ENCODE measurements at places on chromosomes 6 and 20.
A peak's percentile ranks its signal among the peaks of the same experiment; 100 is the strongest.

DNA sequence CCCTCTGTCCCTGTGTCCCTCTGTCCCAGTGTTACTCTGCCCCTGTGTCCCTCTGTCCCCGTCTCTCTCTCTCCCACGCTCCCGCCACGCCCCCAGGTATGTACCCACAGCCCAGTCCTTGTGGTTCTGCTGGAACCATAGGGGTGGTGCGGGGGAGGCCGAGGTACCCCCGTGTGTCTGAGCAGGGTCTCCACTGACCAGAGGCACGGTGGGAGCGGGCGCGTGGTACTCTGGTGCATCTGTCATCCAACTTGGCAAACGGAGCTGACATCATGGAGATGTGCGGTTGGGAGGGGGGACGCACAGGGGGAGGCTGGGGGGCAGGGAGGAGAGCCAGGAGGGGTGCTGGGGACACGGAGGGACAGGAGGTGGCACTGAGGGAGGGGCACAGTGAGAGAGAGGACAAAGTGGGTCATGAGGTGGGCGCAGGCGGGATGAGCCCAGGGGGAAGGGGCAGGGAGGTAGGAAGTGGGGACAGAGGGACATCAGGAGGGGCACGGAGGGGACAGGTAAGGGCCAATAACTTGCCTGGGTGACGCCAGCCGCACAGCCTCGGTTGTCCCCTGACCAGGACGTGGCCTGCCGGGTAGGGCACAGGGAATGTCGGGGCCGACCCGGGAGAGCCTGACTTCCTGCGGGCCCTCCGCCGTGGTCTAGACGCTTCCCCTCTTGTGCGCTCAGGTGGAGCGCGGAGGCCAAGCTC, 163.6 kb upstream of the PDE10A start:
- DNase-seq = no peak

- no peak for DNase-seq
Observed at GRCh38 chr6:138401960-138402837, 1.8 kb upstream of the HEBP2 start.

DNA sequence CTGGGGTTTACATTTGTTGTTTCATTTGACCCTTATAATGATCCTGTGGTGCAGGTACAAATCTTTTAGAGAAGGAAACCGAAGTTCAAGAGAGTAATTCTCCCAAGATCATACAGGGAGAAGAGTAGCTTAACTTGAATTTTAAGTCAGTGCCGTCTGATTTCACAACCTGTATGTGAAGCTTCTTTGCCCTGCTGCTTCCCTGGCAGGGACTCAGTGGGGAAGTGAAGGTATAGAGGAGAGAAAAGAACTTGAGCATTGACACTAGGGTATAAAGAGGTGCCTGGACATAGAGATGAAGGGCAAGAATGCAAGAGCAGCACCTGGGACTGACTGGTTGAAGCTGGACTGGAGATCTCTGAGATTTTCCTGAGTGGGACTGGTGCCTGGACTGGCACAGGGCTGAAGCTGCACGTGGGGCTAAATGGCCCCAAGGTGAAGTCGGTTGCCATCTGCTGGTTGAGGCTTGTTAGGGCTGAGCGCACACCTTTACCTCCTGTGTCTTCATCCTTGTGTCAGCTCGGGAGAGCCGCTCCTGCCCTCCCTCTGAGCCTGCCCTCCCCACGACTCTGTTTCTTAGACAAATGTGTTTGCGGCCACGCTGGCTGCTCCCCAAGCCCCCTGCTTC, 41.8 kb downstream of the FARS2 start:
- peak; percentile 38 for DNase-seq

DNA sequence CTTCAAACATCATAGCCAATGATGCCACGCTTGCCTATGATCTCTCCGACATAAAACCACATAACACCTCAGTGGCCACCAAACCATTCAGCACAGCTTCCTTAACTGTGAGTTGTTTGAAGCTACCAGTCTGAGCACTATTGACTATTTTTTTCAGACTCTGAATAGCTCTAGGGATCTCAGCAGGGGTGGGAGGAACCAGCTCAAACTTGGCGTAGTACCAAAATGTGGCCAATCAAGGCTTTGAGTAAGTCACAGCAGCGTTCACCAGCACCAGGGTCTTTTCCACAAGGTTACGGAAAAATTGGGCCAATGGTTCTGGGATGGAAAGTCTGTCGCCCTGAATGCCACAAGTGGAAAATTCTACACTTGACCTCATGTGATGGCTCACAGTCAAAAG, 70.6 kb downstream of the SMPDL3A start:
- no peak for DNase-seq

DNA sequence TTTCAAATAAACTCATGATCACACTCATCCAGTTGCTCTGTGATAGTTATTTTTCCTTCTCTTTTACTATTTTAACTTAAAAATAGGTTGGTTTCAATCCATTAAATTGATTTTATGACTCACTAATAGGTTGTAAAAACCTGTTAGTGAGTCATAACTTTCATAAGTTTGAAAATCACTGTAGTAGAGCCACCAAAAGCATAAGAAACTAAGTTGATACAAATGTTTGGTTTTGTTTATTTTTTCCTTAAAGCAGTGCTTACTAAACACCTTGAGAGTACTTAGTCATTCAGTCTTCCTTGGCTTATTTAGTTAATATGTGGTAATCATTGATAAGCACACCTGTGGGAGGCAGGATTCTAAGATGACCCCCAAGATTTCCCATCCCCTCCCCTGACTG, 312.1 kb upstream of the MAN1A1 start:
- no peak for DNase-seq

DNA sequence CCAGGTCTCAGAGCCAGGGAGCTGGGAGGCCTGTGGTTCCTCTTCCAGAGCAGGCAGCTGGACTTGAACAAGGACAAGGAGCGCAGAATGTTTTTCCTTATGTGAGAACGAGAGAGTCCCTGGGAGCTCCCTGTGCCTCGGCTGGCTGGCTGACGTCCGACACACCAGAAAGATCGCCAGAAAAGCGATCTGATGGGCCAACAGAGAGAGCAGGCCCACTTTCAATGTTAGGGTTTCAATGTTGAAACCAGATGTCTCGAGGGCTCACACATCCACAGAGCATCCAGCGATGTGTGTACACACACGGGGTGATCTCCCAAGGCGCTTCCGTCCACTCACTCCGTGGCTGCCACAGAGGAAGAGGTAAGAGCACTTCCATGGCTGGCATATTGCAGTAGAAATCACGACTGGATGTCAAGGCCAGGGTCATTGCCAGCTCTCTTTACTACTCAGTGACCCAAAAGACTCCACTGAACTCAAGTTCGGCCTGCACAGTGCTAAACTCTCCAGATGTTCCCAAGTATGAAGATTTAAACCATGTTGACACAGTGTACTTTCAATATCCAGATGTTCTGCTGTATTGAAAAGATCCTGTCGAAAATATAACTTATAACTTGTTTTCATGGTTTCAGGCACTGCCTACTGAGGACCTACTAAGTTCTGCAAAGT, 70.8 kb upstream of the FOXC1 start:
- DNase-seq = no peak

- no peak for DNase-seq
Observed at GRCh38 chr20:38021087-38021772, 12.0 kb downstream of the TTI1 start.

- DNase-seq = no peak
Observed at GRCh38 chr20:60950561-60950960, 301.5 kb upstream of the CDH4 start.

DNA sequence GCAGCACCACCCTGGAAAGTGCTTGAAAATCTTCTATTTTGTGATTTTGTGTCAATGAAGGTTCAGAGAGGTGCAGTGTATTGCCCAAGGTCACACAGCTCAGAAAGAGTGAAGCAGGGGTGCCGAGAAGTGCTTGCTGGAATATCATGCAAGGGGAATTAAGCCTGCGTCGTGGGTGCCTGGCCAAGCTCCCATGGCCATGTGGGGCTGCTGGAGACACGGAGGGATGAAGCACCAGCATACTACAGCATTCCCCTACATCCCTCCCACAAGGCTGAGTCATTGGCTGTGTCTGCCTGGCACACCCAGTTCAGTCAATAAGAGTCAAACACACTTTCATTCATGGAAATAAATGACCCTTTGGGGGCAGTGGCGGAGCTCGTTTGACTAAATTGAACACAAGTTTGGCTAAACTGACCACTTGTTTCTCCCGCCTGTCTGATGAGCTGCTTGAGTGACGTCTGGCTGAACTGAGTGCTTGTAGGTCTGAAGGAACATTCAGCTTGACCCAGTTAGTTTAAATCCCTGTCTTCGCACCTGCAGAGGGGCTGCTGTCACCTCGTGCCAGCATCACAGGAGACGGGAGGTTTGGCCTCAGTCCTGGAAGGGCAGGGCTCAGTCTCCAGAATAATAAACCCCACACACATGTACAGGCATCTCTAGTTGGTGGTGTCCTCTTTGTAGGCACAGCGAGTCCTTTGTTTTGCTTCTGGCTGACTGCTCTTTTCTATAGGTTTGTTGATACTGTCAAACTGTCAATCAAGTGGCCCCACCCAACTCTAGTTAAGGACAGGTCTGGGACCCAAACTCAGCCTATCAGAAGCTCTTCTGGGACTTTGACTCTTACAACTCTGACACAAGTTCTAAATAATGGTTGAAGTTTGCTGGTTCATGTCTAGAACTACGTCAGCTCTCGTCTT, 8.4 kb upstream of the TGM2 start:
- no peak for DNase-seq

- peak; percentile 20 for DNase-seq
Observed at GRCh38 chr6:31010393-31011060, at the start of gene MUC22. TSS of gene MUC22 (plus strand) at chr6:31010474. CDS start at chr6:31010707, 233 bp downstream.

GRCh38 chr20:4469910-4470309, 251.8 kb upstream of the PRND start:
- no peak for DNase-seq

- DNase-seq = no peak
Observed at GRCh38 chr6:119511024-119511423, 161.5 kb upstream of the MAN1A1 start.

- DNase-seq = no peak
Observed at GRCh38 chr6:72931325-72931887, 293.9 kb downstream of the KHDC1L start.

- DNase-seq = no peak
Observed at GRCh38 chr6:169766232-169766631, 14.8 kb downstream of the ERMARD start.

DNA sequence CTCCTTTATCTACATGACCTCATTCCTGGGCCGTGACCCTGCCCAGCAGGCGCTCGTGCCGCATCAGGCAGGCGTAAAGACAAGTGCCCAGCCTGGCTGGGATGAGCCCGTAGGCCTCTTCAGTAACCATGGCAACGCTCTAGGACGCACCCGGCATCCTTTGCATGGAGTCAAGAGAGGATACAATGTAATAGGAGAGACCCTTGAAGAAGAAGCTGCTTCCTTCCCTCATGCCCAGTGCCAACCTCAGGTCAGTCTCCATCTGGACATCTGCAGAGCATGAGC, 5.0 kb upstream of the LSM14B start:
- DNase-seq = no peak

- DNase-seq = no peak
Observed at GRCh38 chr6:152401978-152402377, 235.2 kb downstream of the SYNE1 start.

- no peak for DNase-seq
Observed at GRCh38 chr20:64185276-64185900, 21.1 kb downstream of the MYT1 start.

DNA sequence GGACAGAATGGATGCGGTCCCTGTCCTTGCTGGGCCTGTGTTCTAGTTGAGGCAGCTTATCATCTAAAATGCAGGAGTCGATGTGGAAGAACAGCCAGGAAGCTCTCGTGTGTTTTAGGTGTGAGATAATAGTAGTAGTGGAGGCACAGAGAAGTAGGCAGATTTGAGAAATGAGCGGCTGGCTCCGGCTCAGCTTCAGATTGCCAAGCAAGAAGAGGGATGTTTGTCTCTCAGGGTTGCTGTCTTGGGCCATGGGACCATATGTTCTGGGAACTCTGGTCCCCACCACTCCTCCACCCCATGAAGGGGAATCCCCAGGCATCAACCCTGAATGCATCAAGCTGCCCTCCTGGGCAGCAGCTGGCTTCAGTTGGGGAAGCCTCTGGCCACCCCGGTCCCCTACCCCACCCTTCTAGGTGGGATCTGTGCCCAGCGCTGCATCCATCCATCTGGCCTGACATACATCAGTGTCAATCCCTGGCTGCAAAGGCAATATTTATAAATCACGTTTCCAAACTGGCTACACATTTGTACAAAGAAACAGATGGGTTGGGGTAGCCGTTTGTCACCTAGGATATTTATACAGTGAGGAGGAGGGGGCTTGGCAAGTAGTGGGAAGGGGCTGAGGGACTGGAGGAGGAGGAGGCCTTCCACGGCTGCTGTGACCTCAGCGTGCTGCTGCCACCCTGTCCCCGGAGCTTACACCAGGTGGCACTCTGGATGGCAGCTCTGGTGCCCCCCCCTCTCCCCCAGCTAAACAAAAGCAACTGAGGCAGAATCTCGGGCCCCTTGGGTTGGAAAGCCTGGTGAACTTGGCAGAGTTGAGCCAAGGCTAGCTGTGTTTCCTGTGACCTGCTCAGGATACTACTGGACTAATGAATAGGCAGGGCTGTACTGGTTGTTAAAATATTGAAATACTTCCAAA, 64.4 kb downstream of the CD40 start:
- no peak for DNase-seq

- no peak for DNase-seq
Observed at GRCh38 chr20:36116807-36117441, 37.6 kb upstream of the EPB41L1 start.

GRCh38 chr20:19115581-19115980, 96.9 kb upstream of the SLC24A3 start:
- DNase-seq = no peak

GRCh38 chr6:122778302-122778701, 1.2 kb upstream of the FABP7 start:
- no peak for DNase-seq

GRCh38 chr6:38483526-38483925, 156.2 kb downstream of the BTBD9 start:
- no peak for DNase-seq

DNA sequence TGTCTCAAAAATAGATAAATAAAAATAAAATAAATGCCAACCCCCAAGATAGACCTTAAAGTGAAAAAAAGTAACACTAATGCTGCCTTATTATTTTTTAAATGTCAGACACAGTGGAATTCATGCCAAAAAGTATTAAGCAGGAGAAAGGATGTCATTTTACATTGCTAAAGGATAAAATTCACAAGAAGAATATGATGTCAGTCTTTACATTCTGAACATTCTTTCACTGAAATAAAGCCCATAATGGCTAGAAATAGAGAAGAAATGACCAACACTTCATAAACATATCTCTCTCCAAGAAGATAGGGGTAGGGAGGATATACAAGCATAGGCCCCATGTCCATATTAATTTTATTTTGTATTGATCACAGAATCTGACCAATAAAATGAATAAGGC, 47.4 kb downstream of the SLC23A2 start:
- DNase-seq = no peak

DNA sequence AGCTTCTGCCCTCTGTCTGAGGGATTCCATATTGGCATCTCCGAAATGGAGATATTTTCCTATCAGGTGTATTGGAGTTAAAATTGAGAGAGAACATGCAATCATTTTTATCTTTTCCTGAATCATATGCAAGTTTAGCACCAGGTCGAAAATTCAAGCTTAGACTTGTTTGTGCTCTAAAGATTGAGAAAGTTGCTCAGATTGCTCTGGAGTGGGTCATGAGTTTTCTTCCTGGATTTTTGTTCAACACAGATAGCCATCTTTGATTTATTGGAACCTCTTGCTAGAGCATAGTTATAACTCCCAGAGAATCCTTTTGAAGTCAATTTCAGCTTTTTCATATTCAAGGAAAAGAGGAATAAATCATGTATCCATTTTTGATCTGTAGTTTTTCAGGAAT, 373.5 kb upstream of the FLRT3 start:
- no peak for DNase-seq

GRCh38 chr6:31007694-31008093, 2.6 kb upstream of the MUC22 start:
- DNase-seq = no peak
